ENCODE measurements at places on chromosomes 11 and 22.

GRCh38 chr11:41400819-41401382, 58.6 kb downstream of the LRRC4C start:
- no peaks in the 10 kb centered on the region for H3K4me1 ChIP-seq
- H3K4me3 ChIP-seq, result no peak overlapping the region
- no peak overlapping the region for H3K27ac ChIP-seq
- DNase-seq, result no peak
- H3K27me3 ChIP-seq, result no peaks in the 10 kb centered on the region

GRCh38 chr11:107157809-107158187, 139.5 kb upstream of the GUCY1A2 start:
- H3K36me3 ChIP-seq, result no peaks in the 10 kb centered on the region
- H3K27me3 ChIP-seq, result no peaks in the 10 kb centered on the region
- H3K27ac ChIP-seq, result no peak overlapping the region
- DNase-seq, result no peak
- H3K4me3 ChIP-seq, result no peak overlapping the region

- no peaks in the 10 kb centered on the region for H3K36me3 ChIP-seq
- H3K27me3 ChIP-seq, result no peaks in the 10 kb centered on the region
- DNase-seq, result peak; percentile 74
- no peaks in the 10 kb centered on the region for H3K4me1 ChIP-seq
Measured at GRCh38 chr22:32587449-32587848, 112.8 kb downstream of the FBXO7 start.

GRCh38 chr22:46539169-46539568, 1.7 kb upstream of the CELSR1 start:
- no peaks in the 10 kb centered on the region for H3K36me3 ChIP-seq
- H3K4me3 ChIP-seq, result no peak overlapping the region
- no peak for DNase-seq
- H3K4me1 ChIP-seq, result peaks cover 8% of the 10 kb centered on the region
- H3K27ac ChIP-seq, result no peak overlapping the region
- peaks cover 26% of the 10 kb centered on the region for H3K27me3 ChIP-seq

- no peak overlapping the region for H3K27ac ChIP-seq
- no peak for DNase-seq
- no peaks in the 10 kb centered on the region for H3K36me3 ChIP-seq
- no peaks in the 10 kb centered on the region for H3K4me1 ChIP-seq
- no peak overlapping the region for H3K4me3 ChIP-seq
- H3K27me3 ChIP-seq, result no peaks in the 10 kb centered on the region
Measured at GRCh38 chr11:4466131-4466870, 16.1 kb upstream of the OR52K1 start.

DNA sequence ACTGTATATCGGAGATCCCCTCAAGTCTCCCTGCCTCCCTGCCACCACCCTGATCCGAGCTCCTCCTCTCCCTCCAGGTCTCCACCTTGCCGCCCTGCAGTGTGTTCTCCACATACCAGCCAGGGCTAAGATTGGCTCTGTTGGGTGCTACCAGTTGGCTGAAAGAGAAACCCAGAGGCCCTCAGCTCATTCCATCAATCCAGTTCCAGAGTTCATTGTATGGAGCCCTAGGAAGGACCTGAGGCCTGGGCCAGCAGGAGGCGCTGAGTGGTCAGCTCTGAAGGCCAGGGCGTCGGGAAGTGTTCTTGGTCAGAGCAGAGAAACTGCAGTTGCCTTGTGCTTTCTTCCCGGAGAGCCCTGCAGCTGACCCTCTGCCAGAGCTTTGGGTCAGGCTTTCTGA, 2.2 kb upstream of the TOP3B start:
- DNase-seq, result no peak
- H3K27me3 ChIP-seq, result no peaks in the 10 kb centered on the region
- H3K4me1 ChIP-seq, result peaks cover 19% of the 10 kb centered on the region

- no peak for DNase-seq
- H3K4me1 ChIP-seq, result no peaks in the 10 kb centered on the region
- H3K27me3 ChIP-seq, result no peaks in the 10 kb centered on the region
- H3K36me3 ChIP-seq, result no peaks in the 10 kb centered on the region
Measured at GRCh38 chr22:26993886-26994285, 336.5 kb downstream of the MIAT start.

GRCh38 chr22:44683237-44683636, 18.8 kb upstream of the PRR5 start:
- no peaks in the 10 kb centered on the region for H3K36me3 ChIP-seq
- no peaks in the 10 kb centered on the region for H3K4me1 ChIP-seq
- H3K27me3 ChIP-seq, result no peaks in the 10 kb centered on the region
- H3K4me3 ChIP-seq, result no peak overlapping the region
- H3K27ac ChIP-seq, result no peak overlapping the region
- DNase-seq, result no peak

- no peak overlapping the region for H3K27ac ChIP-seq
- H3K4me3 ChIP-seq, result no peak overlapping the region
- DNase-seq, result no peak
- H3K36me3 ChIP-seq, result no peaks in the 10 kb centered on the region
- no peaks in the 10 kb centered on the region for H3K27me3 ChIP-seq
Measured at GRCh38 chr11:36672815-36673450, 74.9 kb upstream of the RAG2 start.

All from psoas muscle (tissue), 8 donors.